Vagina (tissue), 2 donors: ENCODE measurements at places on chromosomes 1 and 21.

DNA sequence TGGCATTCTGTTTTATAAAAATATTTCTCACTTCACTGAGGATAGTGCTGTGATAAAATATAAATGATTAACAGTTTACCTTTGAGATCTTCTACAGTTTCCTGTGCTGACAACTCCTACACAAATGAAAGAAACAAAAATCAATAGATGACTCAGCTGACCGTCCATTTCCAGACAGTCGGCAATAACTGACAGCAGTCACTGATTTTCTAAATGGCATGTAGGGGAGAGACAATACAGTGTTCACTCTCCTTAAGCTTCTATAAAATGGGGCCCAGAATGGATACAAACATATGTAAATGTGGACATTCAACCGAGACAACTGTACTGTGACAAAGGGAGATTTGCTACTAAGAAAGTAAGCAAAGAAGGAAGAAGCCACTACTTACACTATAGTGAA, 34.3 kb downstream of the PCNX2 start:
- no peak for DNase-seq

- no peak for DNase-seq
Measured at GRCh38 chr1:17272646-17273045, 23.7 kb downstream of the PADI3 start.

DNA sequence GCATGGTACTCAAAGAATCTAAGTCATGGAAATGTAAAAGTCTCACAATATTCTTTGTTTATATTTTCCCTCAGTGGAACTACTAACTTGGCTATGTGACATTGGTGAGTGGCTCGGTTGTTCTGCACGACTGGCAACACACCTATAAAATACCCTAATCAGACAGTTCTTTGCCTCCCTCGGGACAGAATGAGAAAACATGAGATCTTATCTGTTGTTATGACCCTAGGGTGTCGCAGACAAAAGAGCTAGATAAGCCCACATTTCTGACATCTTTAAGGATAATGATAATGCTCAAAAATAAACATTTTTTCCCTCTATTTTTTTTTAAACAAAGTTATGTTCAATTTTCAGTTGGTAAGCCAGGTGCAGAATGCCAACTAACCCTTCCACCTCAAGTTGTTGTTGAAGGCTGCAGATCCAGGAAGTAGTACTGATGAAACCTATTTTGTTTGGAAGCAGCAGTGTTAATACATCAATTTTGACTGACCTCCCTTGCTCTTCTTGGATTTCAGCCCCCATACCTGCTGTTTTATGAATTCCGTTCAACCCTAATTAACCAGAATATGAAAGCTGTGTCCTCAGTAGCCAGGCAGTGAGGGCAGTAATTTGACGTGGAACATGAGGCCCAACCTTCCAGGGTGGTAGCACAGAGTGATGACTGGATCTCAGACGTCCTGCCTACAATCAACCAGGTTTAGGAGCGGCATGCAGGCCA, 108.7 kb upstream of the DUSP10 start:
- no peak for DNase-seq

- DNase-seq: no peak
Measured at GRCh38 chr1:167456926-167457325, 61.4 kb downstream of the CD247 start.

DNA sequence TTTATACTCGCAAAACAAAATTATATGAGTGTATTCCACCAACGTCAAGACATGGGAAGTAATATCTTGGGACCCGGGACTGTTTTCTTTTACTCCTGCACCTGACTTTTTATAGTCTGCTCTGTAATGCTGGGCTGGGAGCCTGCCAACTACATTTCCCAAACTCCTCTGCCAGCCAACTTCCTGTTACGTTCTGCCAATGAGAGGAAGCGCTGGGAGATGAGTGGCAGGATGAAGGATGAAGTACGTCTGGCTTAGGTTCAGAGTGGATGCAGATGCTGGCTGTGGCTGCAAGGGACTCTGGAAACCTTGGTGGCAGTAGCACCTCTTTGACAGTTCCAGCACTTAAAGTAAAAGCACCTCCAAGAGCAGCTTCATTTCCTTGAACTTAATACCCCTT, 59.6 kb downstream of the USP24 start:
- no peak for DNase-seq

DNA sequence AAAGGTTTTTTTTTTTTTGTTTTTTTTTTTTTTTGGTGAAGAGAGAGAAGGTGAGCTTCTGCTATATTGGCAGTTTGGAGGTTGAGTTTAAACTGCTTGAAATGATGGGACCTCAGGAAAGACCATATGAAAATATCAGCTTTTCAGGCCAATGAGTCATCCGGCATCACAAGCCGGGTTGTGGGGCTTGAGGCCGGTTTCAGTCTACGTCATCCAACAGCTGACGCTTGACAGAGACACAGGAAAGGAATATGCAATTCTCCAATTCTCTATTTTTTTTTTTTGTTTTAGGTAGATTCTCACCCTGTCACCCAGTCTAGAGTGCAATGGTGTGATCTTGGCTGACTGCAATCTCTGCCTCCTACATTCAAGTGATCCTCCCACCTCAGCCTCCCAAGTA, 52.4 kb downstream of the KCNJ6 start:
- peak; percentile 64 for DNase-seq

DNA sequence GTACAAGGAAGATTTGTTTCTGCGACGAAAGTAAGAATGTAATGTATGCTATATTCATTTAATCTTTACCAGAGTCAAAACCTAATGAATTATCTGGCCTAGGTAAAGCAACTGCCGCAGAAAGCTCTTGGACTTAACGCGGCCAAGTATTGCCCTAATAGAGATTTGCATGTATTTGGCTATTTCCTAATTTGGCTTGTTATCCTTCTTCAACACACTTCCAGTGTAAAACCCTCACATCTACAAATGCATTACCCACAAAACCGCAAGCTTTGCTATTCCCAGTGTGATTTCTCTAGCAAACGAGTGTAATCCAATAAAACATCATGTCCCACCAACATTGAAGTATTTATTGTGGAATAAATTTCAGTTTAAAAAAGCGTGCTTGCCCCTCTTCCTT, 123.8 kb upstream of the LMO4 start:
- DNase-seq: no peak

- no peak for DNase-seq
Measured at GRCh38 chr1:56404561-56405030, 174.8 kb downstream of the PLPP3 start.

DNA sequence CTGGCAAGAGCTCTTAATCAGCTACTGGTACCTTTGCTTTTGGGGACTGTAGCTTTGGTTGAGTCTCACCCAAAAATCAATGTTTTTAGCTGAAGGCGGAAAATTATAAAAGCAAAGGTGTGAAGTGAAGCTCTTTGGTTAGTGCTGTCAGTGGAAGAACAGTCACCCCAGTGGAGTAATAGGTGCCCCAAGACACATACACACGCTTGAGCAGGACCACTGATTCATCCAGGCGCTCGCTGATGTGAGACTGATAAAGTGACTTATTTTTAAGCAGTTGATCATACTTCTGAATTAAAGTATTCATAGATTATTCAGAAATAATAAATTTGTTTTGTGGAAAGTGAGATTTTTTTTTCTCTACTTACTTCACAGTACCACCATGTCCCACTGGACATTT, 37.1 kb downstream of the TGFB2 start:
- DNase-seq: no peak

GRCh38 chr1:115492880-115493279, 148.9 kb upstream of the VANGL1 start:
- DNase-seq: no peak

- no peak for DNase-seq
Measured at GRCh38 chr1:44266400-44267344, 53.4 kb downstream of the DMAP1 start.

- no peak for DNase-seq
Measured at GRCh38 chr1:182308826-182309225, 82.8 kb downstream of the GLUL start.

DNA sequence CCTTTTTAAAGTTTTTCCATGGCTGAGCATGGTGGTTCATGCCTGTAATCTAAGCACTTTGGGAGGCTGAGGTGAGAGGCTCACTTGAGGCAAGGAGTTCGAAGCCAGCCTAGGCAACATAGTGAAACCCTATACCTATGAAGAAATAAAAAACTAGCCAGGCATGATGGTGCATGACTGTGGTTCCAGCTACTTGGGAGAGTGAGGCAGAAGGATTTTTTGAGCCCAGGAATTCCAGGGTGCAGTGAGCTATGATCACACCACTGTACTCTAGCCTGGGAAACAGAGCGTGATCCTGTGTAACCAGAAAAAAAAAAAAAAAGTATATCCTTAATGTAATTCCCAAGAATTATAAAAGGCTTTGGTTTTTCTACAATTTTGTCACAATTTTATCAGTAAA, 17.4 kb downstream of the DEPDC1 start:
- DNase-seq: no peak
